ENCODE measurements at places on chromosomes 16 and 17.
A peak's percentile ranks its signal among the peaks of the same experiment; 100 is the strongest.

GRCh38 chr17:50707289-50708049, at the start of gene ANKRD40:
ANKRD40 (minus strand) TSS chr17:50707914; CDS start chr17:50707654, 260 bp downstream.
- peak; percentile 66 for DNase-seq

DNA sequence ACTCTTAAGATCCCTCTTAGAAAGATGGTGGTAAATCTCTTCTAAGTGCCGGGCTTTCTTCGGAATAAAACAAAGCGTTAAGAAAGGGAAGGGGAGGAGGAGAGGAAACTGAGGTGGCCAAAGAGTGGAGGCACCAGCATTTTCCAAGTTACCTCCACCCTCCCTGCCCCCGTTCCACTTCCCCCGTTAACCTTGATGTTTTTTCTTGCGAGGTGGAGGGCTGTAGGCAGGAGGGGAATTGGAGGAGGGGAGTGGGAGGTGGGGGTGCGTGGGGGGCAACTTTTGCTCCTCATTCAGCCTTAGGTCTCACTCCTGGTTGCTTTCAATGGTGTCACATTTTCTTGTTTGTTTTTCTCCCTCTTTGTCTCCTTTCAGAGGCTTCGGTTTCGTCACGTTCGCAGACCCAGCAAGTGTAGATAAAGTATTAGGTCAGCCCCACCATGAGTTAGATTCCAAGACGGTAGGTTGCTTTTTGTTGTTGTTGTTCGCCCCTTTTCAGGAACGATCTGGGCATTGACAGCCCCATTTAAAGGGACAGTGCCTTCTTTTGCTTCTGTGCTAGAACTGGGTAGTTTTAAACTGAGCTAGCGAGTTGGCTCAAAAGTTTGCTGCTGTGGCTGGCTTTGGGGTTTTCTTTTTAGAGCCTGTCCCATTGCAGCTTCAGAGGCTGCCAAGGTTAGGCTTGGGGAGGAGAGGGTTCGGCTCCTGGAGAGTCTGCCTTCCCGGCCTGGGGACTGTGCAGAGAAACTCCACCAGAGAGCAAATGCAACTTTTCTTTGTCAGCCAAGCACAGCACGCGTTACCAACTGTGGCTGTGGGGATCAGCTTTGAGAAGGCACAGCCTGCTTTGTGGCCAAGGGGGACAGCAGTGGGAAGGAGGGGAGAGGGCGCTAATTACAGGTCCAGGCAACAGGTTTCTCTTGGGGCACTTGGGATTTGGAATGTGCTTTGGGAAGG, 1.9 kb downstream of the MSI2 start:
- no peak for DNase-seq

DNA sequence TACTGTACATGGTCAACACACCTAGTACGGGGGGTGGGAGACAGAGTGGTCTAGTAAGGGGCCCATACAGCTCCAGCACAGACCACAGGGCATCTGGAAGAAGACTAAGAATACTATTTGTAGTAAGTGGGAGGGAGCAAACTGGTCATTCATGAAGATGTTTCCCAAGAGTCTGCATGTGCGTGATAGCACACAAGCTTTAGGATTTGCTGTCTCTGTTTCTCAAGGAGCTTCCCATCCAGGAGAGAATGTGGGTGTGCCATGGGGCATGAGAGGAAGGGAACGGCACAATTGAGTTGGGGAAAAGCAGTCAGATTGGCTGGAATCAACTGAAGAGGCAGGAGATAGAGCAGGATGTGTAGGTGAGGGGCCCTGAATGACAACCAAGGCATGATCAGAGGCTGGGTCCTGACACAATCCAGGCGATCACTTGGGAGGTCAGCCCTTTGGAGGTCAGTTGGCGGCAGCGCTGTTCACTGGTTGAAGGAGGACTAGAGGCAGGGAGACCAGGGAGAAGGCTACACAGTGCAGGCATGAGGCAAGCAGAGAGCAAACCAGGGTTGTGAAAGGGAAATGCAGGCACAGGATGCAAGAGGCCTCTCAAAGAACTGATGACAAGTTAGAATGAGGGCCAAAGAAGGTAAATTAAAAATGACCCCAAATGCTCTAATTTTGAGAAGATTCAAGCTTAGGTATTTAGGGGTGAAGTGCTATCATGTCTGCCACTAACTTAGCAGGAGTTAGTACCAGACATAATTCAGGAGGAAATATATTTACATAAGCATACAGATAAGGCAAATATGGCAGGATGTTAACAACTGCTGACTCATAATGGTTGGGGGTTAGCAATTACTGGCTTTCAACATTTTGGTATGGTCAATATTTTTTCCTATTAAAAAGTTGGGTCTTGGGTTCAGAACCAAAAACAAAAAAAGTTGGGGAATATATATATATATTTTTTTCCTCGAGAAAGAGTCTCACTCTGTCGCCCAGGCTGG, 10.3 kb downstream of the UBE2O start:
- DNase-seq: no peak

DNA sequence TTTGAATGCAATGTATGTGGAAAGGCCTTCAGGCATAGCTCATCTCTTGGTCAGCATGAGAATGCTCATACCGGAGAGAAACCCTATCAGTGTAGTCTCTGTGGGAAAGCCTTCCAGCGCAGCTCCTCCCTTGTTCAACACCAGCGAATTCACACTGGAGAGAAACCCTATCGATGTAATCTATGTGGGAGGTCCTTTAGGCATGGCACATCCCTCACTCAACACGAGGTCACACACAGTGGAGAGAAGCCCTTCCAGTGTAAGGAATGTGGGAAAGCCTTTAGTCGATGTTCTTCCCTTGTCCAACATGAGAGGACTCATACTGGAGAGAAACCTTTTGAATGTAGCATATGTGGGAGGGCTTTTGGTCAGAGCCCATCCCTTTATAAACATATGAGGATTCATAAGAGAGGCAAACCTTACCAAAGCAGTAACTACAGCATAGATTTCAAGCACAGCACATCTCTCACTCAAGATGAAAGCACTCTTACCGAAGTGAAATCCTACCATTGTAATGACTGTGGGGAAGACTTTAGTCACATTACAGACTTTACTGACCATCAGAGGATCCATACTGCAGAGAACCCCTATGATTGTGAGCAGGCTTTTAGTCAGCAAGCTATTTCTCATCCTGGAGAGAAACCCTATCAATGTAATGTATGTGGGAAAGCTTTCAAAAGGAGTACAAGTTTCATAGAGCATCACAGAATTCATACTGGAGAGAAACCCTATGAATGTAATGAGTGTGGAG, 24.7 kb downstream of the ZFP90 start:
- DNase-seq: no peak

- DNase-seq: no peak
These were observed 10.3 kb upstream of the LGALS9 start for GRCh38 chr17:27620721-27621120.

- DNase-seq: peak; percentile 60
These were observed at the start of the genes NPLOC4 and TSPAN10 for GRCh38 chr17:81636505-81637288. NPLOC4 (minus strand) TSS chr17:81637112; CDS start chr17:81636930, 182 bp downstream. TSPAN10 (plus strand) TSS chr17:81637196; CDS start chr17:81642413, 5,217 bp downstream.

GRCh38 chr17:69320210-69320907, 6.6 kb downstream of the ABCA5 start:
- DNase-seq: no peak

- DNase-seq: no peak
These were observed 60.6 kb upstream of the DHX40 start for GRCh38 chr17:59504821-59505220.

DNA sequence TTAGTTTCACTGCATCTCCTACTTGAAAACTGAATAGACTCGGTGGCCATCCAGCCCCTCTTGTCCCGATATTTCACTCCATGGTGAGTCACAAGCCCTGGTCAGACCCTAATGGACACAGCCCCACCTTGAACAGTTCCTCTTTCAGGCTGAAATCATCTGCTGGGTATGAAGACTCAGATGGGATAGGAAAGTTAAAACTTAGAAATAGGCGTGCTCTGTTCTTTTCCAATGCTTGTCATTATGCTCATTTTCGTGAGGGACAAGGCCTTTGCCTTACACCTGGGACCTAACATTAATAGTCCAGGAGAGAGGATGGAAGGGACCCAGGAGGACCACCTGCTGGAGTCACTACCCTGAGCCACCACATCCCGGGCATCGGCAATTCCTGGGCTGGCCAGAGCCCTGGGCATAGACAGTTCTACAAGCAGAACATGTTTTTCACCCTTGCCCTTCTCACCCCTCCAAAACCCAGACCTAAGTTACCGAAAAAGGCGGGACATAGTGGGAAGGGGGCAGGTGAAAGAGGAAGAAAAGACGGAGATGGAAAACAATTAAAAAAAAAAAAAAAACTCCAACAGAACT, 278.3 kb downstream of the SOX9 start:
- DNase-seq: no peak

GRCh38 chr17:49280918-49281317, 50.3 kb upstream of the PHOSPHO1 start:
- DNase-seq: no peak

DNA sequence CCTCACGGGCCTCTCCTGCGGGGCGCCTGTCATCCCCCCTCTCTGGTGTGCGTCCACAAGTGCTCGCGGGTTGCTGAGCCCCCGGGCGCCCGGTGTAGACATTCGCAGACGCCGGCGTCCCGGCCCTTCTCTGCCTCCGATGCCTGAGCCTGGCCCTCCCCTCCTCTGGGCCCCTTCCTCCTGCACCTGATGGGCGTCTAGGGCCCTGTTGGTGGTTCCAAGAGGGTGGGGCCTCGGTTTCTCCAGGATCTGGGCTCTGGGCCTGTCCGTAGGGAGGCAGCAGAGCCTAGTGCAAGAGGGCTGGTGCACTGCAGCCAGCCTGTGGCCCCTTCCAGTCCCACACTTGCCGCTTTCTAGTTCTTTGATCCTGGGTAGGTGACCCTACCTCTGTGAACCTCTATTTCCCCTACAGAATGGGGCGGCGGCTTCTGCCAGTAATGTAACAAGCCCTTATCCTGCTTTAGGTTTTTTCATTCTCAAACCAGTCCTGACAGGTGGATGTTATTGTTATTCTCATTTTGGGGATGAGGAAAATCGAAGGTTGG, 623 bp downstream of the E4F1 start:
- peak; percentile 35 for DNase-seq

DNA sequence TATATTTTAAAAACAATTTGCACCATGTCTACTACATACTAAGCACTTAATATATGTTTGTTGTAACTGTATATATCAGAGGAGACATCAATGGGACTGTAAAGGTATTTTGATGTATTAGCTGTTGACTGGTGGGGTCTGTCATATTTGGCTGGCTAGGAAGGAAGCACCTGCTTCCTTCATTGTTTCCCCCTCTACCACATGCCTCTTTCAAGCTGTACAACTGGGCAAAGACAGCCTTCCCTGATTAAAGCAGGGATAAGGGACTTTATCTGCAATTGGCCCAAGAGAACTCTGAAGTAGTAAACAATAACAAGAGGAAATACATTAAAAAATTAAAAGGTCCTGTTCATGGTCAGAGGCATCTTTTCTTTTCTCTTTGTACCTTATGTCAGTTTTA, 5.5 kb upstream of the SLFN12L start:
- DNase-seq: no peak

DNA sequence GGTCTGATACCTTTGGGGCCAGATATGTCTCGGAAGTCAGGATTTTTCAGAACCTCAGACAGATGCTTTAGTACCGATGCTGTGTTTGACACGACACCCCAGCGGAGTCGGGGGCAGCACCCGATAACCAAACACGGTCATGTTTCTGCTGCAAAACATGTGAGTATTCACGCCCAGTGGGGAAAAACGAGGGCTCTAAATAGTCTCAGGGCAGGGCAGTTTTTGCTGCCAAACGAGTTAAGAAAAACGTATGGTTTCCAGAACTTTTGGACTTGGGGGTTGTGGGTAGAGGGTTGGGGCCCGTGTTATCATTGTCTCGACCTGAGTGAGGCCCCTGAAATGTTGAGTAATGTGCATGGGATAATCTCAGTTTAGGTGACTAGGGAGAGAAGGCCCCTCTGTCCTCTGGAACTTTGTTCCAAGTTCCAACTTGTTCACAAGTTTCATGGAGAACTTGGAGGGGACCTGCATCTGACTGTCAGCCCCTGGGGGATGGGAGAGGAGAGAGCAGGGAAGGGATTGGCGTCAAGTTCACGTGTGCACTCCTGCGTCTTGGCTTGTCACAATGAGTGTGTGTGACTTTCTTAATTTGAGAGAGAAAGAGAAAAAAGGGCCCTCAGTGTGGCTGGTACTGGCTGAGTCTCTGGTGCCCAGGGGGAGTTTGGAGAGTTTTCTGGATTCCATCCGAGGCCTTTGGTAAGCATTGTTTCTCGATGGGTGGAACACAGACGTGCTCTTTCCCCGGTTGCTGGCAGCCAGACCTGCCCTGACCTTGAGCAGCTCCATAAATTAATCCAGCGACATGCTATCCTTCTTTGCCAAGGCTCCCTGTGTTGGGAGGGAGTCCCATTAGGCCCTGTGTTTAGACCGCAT, 83.9 kb upstream of the CIBAR2 start:
- no peak for DNase-seq

DNA sequence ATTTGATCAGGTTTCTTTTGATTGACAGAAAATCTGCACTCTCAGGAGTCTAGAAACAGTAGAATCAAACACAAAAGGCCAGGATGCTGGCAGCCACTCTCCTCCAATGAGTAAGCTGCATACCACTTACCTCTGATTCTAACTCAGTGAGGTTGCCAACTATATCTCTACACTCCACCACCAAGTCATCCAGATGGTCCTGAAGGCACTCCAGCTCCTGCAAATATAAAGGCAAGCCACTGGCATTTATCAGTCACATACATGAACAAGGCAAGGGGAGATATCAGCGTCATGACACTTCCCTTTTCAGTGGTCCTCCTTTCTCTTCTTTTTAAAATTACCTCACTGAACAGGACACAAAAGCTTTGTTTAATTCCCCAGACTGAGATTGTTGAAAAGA, 53.1 kb upstream of the CLEC18B start:
- DNase-seq: no peak

DNA sequence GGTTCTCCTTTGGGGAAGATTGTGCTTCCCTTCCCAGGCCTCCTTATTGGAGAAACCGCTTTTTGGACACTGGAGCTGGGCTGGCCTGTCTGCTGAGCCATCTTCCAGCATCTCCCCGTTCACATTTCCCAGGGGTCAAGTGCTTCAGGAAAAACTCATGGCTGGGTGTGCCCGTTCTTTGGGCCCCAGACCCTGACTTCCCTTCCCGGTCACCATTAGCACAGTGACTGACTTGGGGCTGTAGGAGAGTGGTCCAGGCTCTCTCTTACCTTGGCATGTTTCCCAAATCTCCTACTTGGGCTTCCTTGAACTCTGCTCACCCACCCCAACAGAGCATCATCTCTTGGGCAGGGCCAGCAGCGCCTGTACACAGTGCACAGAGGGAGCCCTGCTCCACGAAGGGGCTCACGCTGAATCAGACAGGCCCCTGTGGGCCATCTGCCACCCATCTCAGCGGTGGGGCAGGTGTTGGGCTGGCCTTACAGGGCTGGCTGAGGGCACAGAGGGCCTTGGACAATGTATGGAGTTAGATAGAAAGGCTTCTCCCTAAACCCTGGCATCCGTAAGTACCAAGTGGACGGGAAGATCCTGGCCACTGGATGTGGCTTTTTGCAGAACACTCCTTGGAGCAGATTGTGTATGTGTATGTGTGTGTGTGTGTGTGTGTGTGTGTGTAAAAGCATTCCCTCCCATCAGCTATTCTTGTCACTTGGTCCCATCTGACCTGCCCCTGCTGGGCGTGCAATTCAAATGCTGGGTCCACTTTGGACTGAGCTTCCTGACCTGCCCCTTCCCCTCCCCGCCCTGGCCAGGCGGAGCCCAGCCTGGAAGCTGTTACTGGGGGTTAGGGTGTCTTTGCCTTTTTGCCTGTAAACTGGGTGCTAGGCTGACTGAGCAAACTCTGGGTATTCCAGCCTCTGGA, 24.9 kb upstream of the CDC42EP4 start:
- DNase-seq: no peak

- DNase-seq: no peak
These were observed 442.7 kb upstream of the CDH8 start for GRCh38 chr16:62478903-62479458.

Data from NCI-H187 (cell line).